HAP-1 (cell line): ENCODE measurements at places on chromosomes 3 and 15.

GRCh38 chr15:63045465-63045840 is 2.9 kb downstream of the TPM1 start:
- DNase-seq: peak; percentile 82

- DNase-seq: no peak
These were observed 105.6 kb upstream of the HES1 start for GRCh38 chr3:194030372-194030771.

- DNase-seq: no peak
These were observed 27.2 kb upstream of the ZNF502 start for GRCh38 chr3:44685128-44685800.

GRCh38 chr15:92579931-92580470 is 75.6 kb downstream of the FAM174B start:
- DNase-seq: no peak

DNA sequence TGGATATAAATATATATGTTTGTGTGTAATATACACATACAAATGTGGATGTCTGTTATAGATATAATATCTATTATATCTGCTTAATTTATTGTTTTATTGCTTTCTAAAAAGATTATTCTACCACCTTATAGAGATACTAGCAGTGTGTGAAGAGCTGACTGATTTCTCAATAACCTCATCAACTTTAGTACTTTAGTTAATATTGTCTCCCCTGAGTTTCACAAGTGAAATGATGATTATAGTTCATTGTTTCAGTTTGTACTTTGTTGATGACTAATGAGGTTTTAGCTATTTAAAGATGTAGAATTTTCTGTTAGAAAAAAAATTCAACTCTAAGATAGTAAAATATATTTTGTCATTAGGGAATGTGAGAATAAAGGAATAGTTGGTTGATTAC is 11.4 kb downstream of the RSRC1 start:
- no peak for DNase-seq

GRCh38 chr3:25576831-25577454 is 87.8 kb downstream of the TOP2B start:
- no peak for DNase-seq

- DNase-seq: no peak
These were observed 57.0 kb downstream of the SUMF1 start for GRCh38 chr3:4409971-4410573.

DNA sequence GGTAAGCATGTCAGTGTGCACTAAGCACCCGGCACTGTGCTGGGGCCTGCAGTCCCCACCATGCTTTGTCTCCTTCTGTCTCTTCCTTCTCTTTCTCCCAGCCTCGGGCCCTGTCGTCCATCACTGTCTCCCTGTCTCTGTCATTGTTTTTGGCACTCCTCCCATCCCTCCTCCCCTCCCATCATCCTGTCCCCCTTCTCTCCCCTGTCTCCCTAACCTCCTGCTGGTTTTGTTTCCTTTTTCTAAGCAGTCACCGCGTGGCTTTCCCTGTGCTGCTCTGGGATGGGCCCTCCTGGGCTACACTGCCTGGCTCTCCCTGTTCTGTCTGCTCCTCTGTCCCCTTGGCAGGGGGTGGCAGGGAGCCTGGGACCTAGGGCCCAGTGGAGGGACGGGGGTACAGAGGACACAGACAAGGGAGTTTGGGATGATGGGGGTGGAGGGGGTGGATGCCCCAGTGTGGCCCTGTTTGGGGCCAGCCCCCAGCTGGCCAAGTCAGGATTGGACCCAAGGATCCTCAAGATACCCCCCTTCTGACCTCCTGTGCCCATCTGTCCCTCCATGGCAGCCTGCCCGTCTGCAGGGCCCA is 5.7 kb downstream of the CHST13 start:
- no peak for DNase-seq

DNA sequence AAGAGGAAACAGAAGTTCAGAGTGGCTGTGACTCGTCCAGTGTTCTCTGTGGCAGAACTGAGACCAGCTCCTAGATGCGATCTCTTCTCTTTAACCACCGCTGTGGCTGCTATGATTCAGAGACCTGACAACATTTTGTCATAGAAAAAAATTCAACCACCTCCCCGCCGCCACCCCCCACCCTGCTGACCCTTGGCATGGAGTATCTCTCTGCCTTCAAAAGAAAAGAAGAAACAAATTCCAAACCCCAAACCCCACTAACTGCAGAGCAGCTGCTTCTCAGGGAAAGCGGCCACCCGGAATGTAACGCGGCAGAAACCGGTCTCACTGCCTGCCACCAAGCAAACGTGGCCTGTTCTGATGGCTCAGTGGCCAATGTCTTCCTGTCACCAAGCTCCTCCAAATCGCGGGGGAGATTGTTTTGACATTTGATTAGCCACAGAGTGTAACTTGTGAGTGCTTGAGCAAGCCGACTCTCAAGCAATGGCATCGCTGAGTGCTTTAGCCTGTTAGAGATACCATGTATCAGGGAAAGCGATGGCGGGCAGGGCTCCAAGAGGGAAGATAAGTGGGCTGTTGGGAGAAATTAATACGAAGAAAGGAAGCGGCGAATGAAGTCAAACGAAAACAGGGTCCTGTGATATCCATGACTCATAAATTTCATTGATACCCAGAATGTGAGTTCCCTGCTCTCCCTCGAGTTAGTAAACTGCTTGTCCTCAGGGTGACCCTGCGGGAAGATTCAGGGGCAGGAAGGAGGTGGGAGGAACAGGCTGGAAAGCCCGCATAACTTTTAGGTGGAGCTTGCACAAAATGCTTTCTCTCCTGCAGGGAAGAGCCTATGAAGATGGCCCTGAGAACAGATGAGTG is 44.8 kb upstream of the TLE3 start:
- no peak for DNase-seq

- DNase-seq: no peak
These were observed 355.3 kb upstream of the RORA start for GRCh38 chr15:61584410-61584809.

DNA sequence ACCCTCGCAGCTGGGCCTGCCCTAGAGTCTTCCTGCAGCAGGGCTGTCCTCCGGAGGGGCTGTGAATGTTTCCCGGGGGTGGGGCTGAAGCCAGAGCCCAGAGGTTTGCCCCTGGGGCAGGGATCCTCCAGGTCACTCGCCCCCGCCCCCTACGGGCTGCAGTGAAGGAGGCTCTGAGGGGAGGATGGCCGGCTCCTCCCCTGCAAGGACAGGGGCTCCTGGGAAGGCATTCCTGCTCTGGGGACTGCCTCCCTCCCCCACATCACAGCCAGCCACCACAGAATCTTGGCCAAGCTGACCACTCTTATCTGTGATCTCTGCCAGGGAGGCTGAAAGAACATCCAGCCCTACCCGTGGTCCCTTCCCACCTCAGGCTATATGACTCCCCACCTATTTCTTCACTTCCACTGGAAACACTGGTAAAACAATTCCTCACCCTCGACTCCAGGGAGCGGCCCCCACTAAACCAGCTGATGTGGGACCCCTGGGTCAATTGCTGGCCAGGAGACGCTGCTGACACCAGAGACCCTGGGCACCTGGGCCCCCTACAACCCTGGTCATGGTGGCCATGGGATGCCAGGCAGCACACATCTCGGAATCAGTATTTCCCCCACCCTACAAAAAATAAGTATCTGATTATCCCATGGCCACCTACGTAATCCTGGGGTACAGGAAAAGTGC is 66.0 kb downstream of the HMCES start:
- no peak for DNase-seq

DNA sequence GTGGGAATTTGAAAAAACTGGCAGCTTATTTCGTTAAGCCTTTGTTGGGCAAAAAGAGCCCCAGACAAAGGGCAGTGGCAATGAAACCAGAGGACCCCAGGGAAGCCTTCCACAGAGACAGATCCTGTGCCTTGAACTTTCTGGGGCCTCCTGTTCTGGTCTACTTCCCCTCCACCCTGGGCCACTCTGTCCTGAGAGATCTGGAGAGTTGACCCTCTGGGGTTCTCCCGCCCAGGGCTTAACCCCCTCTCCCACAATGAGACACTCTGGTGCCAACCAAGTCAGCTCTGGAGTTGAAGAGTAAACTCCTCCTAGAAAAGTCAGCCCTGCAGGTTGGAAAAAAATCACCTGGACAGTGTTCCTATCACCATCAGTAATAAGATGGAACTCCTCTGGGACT is 20.8 kb downstream of the EHD4 start:
- no peak for DNase-seq

DNA sequence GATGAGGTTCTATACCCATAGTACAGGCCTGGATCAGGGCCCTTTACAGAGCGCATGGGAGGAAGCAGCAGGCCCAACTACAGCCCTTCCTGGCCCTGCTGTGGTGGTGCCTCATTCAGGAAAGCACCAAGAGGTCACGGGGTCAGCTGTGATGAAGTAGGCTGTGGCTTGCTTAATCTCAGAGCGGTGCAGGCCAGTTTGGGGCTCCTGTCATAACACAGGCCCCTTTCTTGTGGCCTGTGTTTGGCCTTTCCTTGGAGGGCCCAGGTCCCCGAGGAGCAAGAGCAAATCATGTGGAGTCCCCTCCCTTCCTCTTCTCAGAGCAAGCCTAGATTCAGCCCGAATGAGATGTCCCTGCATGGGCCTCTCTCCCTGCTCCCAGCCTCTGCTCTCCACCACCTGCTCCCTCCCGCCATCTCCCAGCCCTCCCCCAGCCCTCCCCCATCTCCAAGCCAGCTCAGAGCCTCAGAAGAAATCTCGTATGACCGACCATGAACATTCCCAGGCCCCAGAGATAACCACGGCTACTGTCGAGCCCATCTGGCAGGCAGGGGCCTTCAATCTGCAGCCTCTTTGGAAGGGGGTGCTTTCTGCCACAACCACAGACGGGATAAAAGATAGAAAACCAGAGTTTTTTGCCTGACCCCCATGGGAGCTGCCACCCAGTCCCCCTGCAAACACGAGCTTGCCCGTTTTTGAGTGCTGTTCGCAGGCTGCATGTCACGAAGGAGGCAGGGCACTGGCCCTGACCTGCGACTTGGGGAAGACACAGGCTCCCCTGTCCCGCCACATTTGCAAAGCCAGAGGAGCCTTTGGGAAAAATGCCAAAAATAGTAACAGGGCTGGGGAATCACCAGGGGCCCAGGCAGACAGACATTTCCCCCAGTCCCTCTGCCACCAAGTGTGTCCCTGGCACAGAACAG is 32.3 kb upstream of the DUSP7 start:
- no peak for DNase-seq

- peak; percentile 87 for DNase-seq
These were observed 5.0 kb downstream of the FAM219B start for GRCh38 chr15:74901612-74902063.
